ENCODE measurements at places on chromosomes 5 and 9. TPM values are rescaled to one million over a fixed set of nuclear protein-coding genes. Genes with fewer than 3 reads are reported as not detected.

The CD74 gene
- polyA plus RNA-seq = 53.5 TPM

The FOXD4L4 gene
- polyA plus RNA-seq = not detected

The SLC35D2 gene
- polyA plus RNA-seq = 2.2 TPM

The F2RL1 gene
- not detected for polyA plus RNA-seq
